ENCODE measurements at places on chromosomes 3 and 15.

DNA sequence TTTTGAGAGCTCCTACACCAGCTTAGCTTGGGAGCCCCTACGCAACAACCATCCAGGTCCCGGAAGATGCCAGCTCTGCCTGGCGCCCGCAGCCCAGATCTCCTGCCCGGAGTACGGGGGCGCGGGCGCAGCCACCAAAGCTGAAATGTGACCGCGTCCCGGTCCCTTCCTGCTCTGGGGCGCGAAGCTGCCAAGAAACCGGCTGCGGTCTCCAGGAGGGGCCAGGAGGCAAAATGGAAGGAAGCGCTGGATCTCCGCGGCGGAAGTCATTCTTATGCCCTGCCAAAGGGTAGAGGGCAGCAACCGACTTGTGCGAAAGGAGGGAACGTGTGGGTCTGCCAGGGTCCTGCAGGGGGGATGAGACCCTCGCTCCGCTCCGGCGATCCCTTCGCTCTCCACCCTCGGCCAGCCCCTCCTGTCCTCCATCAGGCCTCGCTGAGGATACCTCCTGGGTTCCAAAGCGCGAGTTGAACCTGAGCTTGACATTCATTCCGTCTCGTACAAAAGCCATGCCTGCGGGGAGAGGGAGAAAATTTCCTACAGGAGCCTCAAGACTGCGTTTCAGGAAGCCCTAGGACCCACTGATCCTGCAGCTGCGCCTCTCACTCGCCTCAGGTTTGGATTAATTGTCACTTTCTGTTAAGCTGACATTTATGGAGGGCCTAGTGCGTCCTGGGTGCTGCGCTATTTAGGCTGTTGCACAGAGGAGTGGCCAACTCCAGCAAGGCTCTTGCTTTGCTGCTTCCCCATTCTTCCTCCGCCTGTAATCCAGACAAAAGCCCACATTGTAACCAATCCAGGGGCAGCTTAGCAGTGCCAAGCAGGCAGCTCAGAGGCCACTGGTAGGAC lies 98.3 kb upstream of the VGLL3 start:
- DNase-seq: no peak

GRCh38 chr3:119597548-119598288 lies at the start of gene PLA1A:
Gene PLA1A, plus strand, starts transcription at chr3:119597885. Its CDS starts 29 bp downstream, at chr3:119597914.
- no peak for DNase-seq

DNA sequence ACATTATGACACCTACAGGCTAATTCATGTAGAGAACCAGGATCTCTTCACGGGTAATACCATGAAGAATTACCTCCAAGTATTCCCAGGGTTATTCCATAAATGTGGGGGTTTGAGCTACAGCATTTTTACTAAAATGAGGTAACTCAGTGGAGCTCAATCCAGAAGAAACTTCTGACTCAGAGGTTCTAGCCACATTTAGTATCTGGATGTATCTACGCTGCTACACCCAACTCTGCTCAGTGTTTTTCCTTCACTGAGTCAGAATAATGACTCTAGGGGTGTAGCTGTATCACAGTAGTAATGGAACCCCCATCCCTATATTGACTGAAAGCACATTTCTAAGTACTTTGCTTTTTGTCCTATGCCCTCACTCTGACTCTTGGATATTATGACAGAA lies 52.4 kb downstream of the COPS2 start:
- no peak for DNase-seq

DNA sequence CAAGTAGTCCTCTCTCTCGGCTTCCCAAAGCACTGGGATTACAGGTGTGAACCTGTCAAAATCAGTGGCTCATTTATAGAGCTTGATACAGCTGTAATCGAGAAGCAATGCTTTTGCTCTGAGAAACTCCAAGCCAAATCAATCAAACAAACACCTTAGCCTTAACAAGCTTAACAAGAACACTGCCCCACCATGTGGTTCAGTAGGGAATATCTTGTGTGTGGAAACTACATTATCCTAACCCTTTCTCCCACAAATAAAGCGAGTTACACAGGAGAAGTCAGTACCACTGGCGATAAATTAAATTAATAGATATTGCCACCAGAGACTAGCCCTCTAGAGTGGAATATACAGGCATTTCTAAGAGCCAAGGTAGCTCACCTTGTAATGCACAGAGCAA lies 13.9 kb downstream of the CDAN1 start:
- DNase-seq: no peak

DNA sequence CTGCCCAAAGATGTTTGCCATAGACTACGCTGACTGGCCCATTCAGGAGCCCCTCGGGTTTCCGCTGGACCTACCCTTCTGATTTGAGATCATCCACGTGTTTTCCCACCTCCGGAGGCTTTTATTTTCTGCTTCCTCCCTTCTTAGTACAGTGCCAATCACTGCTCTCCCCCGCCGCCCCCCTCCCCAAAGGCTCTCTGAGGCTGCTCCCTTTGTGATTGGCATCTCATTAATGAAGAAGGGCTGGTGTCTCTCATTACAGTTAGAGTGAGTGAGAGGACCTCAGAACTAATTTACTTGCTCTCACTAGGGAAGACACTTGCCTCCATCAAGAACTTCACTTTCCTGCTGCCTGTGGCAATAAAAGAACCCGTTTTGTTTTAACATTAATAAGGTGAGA lies 284.7 kb upstream of the ICE2 start:
- DNase-seq: no peak

DNA sequence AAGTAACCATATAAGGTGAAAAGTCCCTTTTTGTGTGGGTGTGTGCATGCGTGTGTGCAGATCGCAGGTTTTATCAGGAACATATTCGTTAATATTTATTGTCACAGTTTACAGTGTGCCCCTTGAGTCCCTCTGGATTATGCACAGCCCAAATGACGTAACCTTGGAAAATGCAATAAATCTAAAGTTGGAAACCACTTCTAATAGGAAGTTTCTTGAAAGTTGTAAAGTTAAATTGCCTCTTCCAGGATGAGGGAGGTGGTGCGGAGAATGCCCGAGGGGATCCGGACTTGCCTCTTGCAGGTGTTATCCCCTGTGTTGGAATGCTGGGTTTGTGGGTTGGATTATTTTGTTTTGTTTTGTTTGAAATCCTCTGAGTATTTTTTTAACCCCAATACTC lies 143.3 kb downstream of the CMSS1 start:
- DNase-seq: no peak

DNA sequence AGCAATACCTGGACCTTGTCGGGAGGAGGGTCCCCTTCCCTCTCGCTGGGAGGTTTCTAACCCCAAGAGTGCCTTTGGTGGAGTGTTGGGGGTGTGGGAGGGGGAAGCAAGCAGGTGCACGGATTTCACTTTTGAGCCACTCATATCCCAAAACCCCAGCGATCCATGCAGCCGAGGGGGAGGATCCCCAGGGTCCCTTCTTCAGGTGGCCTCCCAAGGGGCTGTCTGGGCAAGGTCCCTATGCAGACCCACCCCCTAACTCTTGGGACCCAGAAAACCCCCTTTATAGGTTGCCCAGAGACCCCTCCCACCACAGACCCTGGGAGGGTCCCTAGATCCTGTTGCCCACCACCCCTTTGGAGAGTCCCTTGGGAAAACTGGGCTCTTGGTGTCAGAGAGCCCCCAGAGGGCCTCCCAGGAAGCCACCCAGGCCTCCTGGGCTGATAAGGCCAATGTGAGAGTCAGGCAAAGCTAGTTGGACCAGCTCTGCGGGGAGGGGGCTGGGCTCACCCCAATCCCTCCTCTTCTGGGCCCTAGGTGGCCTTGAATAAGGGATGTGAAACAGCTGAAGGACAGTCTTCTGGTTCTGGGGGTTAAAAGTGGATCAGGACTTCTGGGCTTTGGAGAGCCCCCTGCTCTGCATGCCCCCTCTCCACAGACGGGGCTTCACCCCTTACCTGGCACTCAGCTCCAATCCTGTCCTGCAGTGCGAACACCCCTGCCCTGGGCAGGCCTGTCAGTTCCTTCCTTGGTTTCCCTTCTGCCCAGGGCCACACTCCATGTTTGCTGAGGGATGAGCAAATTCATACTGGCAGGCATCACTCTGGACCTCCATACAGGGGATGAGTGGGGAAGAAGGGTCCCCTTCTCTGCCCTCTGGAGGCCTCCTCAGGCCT lies 932 bp upstream of the PLCD1 start:
- DNase-seq: no peak

DNA sequence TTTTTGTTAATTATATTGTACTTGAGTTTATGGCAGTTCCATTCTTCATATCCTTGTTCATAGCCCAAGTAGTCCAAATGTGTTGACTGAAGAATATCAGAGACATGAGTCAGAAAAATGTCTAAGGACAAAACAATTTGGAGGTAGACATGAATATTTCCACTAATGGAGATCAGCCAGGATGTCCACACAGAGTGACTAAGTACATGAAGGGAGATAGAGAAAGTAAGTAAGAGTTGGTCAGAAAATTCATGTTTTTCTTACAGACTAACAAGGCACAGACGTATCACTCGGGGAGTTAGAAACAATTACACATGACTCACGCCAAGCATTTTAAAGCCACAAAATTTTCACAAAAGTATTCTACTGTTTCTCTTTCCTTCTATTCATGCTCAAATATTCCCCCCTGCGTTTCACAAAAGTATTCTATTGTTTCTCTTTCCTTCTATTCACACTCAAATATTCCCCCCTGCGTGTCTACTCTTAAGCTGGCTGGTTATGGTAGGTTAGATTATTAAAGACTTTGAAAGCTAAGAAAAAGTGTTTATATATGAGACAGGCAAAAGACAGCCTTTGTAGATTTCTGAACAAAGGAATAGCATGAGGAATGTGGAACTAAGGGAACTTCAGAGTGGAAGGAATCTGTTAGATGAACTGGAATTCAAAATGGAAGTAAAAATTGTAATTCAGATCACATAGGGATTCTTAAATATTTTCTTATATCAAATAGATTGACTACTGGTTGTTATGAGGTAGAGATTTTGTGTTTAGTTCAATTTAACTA lies 648.7 kb upstream of the CCDC54 start:
- DNase-seq: no peak

- no peak for DNase-seq
Observed at GRCh38 chr3:46087871-46088270, 60.6 kb upstream of the XCR1 start.

- DNase-seq: no peak
Observed at GRCh38 chr3:66113542-66113941, 74.8 kb upstream of the MAGI1 start.

DNA sequence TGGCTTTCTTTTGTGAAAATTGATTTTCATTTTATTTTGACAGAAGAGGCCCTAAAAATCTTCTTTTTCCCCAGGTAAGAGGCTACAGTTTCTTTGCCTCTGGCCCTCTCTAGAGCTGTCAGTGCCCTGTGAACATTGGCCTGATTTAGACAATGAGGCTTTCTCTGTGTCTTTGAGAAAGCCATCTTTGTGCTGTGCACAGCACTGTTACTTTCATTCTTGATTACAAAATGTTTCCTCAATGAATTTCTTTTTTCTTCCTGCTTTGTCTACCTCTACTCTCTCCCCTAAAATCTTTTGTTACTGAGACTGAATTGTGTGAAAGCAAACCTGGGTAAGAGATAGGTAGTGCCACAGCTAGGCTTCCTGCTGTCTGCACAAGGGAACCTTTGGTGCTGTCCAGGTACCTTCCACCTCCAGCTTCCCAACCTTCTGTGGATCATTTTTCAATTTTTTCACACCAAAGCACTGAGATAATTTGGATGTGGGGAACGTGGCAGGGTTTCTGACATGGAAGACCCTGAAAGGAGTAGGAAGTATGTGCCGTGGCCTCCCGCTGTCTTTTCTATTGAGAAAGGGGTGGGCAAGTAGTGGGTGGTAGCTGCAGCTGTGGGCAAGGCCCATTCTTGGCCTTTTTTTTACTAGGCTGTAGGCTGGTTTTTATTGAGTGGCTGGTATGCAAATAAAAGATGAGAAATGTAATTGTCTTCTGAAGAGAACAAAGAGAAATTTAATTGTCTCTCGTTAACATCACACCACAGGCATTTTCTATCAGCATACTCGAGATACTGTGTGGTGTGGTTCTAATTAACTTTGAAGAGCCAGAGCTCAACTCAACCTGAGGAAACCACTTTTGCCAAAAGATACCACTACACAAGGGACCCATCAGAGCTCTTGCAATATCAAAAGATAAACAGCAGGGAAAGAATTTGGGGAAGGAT lies 21.0 kb downstream of the RAB8B start:
- no peak for DNase-seq

GRCh38 chr3:137165117-137165806 lies 207.5 kb downstream of the IL20RB start:
- no peak for DNase-seq

DNA sequence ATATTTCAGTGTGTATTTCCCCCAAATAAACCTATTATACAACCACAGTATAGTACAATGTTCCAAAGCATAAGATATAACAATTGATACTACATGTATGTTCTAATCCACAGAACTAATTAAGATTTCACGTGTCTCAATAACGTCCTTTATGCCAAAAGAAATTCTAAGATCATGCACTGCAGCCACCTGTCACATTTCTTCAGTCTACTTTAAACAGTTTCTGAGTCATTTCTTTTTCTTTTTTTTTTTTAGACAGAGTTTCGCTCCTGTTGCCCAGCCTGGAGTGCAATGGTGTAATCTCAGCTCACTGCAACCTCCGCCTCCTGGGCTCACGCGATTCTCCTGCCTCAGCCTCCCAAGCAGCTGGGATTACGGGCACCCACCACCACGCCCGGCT lies 190.2 kb downstream of the STAG1 start:
- DNase-seq: no peak

GRCh38 chr15:80447077-80447476 lies 42.9 kb downstream of the ARNT2 start:
- DNase-seq: no peak

DNA sequence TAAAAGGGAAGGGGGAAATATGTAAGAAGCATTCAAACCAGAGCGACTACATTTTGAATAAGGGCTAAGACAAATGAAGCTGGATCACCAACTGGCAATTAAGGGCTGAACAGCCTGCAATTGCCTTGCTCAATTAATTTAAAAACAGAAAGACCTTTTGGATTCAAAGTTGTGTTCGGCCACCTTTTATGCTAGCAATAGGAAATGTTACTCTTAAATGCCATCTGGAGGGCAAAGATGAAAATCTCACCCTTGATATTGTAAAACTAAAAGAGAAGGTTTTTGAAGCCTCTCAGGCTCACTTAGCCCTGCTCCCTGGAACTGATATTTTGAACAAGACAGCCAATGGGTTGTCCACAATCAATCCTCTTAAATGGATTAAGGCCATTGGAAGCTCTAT lies 44.2 kb downstream of the ACAD9 start:
- no peak for DNase-seq

DNA sequence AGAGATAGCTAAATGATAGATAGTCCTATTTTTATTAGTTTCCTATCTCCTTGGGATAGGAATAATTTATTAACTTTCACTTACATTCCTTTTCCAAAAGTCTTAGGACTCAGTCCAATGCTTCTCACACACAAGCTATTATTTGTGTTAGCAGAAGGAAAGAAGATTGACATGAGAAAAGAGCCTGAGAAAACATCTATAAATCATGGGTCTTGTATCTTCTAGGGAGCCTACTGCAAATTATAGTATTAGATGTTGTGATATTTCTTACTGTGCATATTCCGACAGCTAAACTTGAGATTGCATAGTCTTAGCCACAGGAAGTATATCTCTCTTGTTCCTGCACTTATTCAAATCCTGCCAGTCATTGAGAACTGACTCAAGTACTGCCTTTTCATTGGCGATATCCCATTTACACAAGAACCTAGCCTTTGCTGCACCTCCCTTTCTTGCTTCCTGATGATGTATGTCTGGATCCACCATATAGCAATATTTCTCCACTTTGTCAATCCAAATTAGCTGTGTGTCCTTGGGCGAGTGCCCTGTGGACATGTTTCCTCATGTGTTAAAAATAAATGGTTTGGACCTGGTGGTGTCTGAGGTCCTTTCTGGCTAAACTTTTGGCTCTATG lies 245.1 kb upstream of the LMCD1 start:
- no peak for DNase-seq

Measured in stimulated activated CD8-positive, alpha-beta memory T cell treated with anti-CD3 and anti-CD28 coated beads, Interleukin-15, amount 100 ng/mL, for 1 hour (primary cell).